Inflammatory macrophage treated with lipopolysaccharide for 1 hour (primary cell): ENCODE measurements at places on chromosomes 1 and 21.

DNA sequence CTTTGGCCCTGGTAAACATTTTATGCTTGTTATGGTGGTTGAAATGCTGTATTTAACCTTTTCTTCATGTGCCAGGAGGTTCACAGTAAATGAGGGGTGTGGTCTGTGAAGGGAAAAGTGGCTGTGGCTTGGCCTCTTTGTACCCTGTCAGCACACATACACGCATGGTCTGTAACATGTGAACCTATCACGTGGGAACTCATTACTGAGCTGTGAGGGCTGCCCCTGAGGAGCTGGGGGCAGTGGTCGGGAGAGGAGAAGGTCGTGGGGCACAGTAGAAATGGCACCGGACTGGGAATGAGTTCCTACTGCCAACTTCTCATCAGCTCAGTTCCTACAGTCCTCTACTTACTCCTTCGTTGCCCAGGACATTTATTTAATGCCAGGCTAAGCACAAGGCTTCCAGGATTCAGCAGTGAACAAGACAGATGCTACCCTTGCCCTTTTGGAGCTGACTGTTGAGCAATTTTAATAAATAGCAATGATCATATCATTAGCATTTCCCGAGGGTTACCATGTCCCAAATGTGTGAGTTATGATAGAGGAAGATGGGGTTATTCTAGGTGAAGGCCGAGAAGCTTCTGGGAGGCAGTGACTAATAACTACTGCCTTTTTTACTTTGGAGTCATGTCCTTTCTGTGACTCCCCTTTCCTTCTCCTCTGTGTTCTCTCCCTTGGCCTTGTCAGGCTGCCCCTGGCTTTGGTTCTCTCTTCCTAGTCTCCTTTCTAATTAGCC is 38.8 kb downstream of the DDR2 start:
- DNase-seq = no peak

DNA sequence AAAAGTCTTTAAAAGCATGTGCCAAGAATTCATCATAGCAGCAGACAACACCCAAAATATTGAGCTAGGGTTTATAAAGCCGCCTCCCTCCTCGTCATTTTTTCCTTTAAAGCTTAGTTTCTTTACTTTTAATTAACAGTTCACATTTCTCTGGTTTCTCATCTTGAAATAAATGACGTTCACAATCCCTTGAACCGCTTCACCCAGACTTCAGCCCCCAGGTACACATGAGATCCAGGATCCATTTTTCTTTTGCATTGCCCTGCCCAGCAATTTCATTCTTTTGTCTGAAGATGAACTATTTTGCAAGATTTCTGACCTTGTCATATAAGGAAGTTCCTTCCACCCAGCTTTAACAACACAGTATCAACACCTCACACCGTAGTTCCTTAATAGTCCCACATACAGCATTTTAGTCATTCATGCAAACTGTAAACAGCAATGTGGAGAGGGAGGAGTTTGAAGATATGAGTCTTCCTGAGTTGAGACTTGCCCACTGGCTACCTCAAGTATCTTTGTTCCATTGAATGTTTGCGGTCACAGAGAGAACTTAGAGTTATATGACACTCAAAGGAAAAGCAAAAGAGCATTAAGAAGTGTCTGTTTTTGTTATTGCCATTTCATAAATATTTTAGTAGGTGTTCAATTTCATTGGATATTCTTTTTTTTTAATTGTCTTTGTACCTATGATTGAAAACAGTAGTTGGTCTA is 35.3 kb upstream of the CACYBP start:
- peak; percentile 91 for DNase-seq

DNA sequence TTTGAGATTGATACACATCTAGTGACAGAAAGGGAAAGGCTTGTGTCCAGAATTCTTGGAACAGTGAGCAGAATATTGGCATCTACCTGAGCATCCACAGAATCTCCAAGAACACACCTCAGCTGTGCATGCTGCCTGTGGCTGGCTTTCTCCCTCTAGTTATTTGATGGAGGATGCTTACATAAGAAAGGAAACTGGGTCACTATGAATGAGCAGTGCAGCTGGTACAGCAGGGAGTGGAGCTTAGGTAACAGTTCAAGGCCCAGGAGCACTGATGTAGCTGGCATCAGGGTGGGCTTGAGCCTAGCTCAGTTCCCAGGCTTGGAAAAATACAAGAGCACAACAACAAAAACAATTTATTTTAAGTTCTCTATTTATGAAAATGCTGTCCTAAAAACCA is 26.3 kb downstream of the RGS8 start:
- no peak for DNase-seq

DNA sequence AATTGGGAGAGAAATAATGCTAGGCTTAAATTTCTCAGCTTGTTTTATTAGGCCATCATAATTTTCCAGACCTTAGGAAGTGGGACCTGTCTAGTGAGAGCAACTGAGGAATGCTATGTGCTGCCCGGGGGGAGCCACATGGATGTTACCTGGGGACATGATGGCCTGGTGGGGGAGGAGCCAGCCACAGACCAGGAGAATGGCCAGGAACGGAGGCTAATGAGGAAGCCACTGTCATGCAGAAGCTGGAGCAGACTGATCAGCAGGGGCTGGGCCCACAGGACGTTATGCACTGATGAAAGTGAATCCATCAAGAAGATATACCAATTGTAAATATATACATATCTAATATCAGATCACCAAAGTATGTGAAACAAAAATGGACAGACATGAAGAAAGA is 4.6 kb upstream of the KRTAP10-1 start:
- DNase-seq = no peak

GRCh38 chr1:239455743-239456142 is 69.4 kb downstream of the CHRM3 start:
- DNase-seq = no peak

- no peak for DNase-seq
These were observed 36.1 kb downstream of the SLC45A1 start for GRCh38 chr1:8354038-8354437.

- peak; percentile 55 for DNase-seq
These were observed 53.2 kb upstream of the RAB4A start for GRCh38 chr1:229217716-229218115.

DNA sequence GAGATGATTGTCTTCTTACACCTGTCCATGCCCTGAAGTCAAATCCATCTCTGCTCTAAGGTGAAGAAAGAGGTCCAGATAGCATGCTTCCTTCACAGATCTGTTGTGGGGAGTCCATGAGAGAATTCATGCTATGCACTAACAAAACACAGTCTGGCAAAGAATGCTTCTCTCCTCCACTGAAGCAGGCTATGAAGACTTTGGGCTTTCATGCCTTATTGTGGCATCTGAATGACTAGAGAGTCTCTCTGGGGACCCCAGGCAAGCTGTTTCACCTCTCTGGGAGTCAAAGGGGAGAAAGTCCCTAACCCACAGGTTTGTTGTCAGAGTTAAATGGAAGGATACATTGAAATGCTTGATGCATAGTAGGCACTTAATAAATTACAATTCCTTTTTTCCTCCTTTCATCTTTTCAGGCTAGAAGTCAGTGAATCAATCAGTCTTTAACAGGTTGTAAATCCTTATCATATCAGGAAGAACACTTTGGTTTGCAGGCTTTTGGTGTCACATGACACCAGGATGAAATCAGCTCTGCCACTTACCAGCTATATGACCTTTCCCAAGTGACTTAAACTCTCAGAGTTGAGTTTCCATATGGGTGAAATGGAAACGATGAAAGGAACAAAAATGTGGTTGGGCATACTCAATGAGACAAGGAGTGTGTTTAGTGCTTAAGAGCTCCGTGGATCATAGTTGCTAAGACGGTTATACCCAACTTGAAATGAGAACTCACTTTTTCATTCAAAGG is 200.1 kb upstream of the DAB1 start:
- no peak for DNase-seq

DNA sequence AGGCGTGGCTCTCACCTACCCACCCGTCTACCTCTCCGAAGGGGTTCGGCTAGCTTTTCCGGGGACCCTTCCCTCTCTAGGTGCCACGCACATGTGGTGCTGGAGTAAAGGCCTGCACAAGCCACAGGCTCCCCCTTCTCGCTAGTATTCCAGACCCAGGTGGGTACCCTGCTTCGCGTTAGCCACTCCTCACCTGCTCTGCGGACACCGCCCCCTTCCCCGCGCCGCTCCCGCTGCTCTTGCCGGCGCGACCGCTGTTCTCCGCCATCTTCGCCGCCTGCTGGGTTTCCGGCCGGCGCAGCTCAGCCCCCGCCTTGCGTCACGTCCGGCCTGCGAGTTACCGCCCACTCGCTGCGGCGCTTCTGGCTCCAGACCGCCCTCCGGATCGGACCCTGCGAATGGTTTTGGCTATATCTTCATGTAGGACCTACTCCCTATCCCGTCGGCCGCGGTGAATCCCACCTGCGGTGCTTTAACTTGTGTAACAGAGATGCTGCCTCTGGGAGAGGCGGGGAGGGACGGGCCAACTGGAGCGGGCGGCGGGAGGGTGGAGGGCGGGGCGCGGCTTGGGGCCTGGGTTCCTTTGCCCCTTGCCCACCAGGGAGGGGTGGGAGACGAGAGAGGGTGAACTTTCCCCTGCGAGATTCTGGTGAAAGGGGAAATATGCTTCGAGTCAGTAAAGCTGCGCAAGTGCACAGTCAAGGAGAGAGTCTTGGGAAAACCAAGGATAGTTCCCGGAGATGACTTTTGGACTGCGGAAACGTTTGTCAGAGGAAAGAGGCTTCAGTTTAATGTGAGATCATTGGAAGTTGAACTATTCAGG is at the start of the genes NIT1 and PFDN2:
TSS of gene NIT1 (plus strand) at position 347 of the 823 bp plus-strand sequence. CDS start at position 419, 72 bp downstream.
TSS of gene PFDN2 (minus strand) at position 279 of the 823 bp plus-strand sequence. CDS start at position 268, 11 bp downstream.
- DNase-seq = peak; percentile 86

GRCh38 chr1:155085504-155086127 is 7.0 kb downstream of the EFNA3 start:
- peak; percentile 57 for DNase-seq

DNA sequence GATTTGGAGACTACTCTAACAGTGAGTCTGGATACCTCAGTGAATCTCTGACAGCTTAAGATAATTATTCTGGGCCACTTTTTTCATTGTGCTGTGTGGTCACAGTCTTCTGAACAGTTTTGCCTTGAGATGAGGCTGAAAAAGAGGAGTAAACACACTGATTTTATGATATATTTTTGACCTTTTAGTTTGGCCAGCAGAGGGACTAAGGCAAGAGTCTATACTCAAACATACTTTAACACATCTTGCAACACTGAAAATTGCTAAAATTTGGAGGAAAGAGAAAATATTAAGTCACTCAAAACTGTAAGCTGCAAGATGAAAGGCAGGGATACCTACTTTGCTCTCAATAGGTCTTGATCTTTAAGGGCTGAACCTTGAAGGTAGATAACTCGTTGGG is 182.7 kb downstream of the KCNT2 start:
- DNase-seq = no peak

- no peak for DNase-seq
These were observed 142.2 kb downstream of the PAPPA2 start for GRCh38 chr1:176605176-176605575.

GRCh38 chr1:109138358-109138757 is 24.4 kb downstream of the ELAPOR1 start:
- DNase-seq = peak; percentile 45

DNA sequence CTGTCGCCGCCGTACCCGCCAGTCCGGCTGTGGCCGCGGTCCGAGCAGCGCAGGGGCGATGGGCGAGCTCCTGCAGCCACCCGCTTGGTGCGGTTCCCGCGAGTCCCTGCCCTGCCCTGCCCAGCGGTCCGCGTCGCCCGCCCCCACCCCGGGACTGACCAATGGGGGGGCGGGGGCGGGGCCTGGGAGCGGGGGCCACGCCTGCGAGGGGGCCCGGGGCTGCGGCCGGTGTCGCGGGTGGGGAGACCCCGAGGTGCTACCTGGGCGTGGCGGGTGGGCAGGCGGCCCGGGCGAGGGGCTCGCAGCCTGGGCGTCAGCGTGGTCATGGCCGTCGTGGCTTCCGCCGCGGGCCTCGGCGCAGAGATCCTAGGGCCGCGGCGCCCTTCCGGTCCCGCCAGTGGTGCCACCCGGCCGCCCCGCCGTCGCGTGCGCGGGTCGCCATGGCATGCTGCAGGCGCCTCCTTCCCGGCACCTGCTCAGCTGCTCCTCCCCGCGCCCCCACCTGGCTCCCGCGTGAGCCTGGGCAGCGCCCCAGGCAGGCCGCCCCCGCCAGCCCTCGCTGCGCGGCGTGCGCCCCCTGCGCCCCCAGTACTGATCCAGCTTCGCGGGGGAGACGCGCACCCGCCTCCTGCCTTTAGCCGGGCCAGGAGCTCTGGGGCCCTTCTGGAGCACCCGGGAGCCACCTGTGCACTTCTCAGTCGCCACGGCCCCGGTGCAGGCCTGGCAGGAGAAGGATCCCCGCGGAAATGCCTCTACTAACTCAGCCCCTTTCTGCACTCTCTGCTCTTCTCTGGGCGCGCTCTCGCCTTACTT is at the start of gene BMP8B:
TSS of gene BMP8B (minus strand) at position 108 of the 813 bp plus-strand sequence. CDS start 380 bp downstream, outside the sequence.
- peak; percentile 63 for DNase-seq

DNA sequence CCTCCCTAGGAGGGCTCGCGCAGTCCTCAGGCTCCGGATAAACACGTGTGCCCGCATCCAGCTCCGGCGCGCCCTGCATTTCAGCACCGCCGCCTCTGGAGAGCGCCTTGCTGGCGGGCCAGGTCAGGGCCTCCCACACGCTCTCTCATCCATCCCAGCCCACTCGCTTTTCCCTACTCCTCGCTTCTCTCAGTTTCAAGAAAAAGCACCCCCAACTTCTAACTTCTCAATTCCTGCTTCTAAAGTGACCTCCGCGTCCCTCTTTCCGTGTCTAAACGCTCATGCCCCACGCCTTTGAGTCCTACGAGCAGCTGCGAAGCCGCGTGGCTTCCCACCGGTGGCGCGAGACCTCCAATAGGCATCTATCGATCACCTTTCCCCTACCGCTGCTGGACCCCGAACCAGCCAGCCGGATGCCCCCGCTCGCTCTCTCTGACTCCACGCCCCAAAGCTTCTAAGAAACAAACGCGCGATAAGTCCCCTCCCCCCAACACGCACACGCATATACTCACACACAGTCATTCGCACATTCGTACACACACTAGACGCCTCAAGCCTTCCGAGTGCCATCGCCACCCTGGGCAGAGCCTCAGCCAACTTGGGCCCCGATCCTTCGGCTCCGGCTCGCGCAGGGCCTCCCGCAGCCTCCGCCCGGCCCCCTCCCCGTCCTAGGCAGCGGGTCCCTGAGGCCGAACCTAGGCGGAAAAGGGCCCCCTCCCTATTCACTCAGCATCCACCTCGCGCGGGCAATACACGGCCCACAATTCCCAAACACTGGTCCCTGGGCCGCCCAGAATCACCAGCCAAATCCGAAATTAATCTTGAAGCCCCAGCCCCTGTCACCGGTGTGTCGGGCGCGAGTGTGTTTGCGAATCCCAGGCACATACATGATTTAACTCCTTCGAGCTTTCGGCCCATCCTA is 1.1 kb downstream of the NMNAT2 start:
- DNase-seq = peak; percentile 51

DNA sequence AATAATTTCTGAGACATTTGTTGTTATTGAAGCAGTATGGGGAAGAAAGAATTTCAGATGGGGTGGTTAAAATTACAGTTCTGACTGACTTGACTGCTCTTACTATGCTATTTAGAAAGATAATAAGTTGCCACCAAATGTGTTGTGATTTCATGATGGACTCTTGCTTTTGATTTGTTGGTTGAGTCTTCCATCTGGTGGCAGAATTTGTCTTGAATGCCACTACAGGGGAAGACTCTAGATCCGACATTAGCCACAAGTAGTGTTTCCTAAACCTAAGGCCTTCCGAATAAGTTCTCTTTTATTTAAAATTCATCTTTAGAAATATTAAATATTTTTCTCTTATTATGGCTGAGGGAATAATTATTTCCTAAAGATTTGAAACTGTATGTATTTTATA is 190.9 kb upstream of the ADGRL4 start:
- DNase-seq = no peak
